GOT3 (cell line): ENCODE measurements at places on chromosomes 2 and 18.

- no peak for DNase-seq
These were observed 82.1 kb downstream of the RNF144A start for GRCh38 chr2:6999211-6999877.

- DNase-seq, result no peak
These were observed 120.5 kb downstream of the TANC1 start for GRCh38 chr2:159088906-159089305.

- no peak for DNase-seq
These were observed 18.3 kb upstream of the ARHGAP15 start for GRCh38 chr2:143110758-143111428.

- DNase-seq, result no peak
These were observed 199.3 kb downstream of the MTX2 start for GRCh38 chr2:176468457-176469113.

DNA sequence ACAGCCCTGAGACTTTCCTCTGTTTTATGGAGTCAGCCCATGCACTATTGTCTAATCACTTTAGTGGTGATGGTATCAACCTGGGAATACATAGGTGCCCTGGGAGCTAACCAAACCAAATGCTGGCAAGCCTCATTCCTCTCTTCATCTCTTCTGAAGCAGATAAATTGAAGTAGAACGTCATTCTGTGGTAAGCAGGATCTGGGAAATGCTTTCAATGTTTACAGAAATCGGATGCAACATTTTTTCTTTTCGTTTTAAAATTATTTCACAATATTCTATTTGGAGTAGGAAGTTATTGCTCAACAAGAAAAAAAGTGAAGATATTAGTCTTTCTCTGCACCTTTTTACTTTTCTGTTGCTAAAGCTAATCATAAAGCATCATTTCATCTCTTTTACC, 114.2 kb downstream of the RBMS1 start:
- DNase-seq, result no peak

- DNase-seq, result no peak
These were observed 24.6 kb downstream of the DNAJC10 start for GRCh38 chr2:182740701-182741100.

GRCh38 chr2:61241266-61241665, 79.3 kb downstream of the C2orf74 start:
- no peak for DNase-seq

- DNase-seq, result no peak
These were observed 115.2 kb upstream of the EML6 start for GRCh38 chr2:54608224-54608623.

GRCh38 chr18:68417166-68417799, 297.6 kb downstream of the TMX3 start:
- no peak for DNase-seq

GRCh38 chr18:72672364-72673184, 128.4 kb upstream of the CBLN2 start:
- DNase-seq, result no peak

DNA sequence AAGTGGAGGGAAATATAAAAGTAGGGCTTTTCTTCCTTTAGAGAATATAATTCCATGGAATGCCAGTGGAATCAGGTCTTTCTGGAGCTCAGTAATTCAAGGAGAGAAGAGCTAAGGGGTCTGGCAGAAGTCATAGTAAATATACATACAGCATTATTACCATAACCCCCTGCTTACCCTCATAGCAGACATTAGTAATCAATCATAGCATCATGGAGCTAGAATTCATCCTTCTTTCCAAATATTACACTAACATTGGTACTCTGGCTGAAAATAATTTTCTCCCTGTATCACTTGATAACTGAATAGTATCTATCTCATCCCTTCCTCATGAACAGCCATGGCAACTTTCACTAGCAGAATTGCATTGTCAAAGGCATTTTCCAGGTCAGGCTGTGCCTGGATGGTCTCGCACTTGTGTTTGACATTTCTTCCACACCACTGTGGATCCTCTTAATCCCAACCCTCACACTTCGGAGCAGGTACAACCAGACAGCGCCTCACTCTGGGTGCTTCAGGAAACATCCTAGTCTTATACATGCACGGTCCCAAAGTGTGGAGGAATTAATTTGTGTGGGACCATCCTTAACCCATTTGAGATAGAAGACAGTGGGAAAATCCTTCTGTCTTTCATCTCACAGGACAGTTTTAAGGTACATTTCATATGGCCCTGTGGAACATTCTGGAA, 84.2 kb upstream of the SEC11C start:
- no peak for DNase-seq

DNA sequence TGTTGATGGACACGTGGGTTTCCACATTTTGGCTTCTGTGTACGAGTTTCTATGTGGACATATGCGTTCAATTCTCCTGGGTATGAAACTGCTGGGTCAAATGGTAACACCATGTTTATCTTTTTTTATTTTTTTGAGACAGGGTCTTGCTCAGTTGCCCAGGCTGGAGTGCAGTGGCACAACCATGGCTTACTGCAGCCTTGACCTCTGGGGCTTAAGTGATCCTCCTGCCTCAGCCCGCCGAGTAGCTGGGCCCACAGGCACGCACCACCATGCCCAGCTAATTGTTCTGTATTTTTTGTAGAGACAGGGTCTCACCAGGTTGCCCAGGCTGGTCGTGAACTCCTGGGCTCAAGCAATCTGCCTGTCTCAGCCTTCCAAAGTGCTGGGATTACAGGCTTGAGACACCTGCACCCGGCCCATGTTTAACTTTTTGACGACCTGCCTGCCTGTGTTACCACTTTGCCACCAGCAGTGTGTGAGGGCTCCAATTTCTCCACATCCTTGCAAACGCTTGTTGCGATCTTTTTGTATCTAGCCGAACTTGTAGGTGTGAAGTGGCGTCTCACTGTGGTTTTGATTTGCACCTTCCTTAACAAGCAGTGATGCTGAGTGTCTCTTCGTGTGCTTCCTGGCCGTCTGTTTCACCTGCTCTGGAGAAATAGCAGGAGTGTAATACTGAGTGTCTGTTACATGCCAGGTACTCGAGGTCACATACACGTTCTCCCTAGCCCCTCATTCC, 6.9 kb downstream of the HSBP1L1 start:
- DNase-seq, result no peak

DNA sequence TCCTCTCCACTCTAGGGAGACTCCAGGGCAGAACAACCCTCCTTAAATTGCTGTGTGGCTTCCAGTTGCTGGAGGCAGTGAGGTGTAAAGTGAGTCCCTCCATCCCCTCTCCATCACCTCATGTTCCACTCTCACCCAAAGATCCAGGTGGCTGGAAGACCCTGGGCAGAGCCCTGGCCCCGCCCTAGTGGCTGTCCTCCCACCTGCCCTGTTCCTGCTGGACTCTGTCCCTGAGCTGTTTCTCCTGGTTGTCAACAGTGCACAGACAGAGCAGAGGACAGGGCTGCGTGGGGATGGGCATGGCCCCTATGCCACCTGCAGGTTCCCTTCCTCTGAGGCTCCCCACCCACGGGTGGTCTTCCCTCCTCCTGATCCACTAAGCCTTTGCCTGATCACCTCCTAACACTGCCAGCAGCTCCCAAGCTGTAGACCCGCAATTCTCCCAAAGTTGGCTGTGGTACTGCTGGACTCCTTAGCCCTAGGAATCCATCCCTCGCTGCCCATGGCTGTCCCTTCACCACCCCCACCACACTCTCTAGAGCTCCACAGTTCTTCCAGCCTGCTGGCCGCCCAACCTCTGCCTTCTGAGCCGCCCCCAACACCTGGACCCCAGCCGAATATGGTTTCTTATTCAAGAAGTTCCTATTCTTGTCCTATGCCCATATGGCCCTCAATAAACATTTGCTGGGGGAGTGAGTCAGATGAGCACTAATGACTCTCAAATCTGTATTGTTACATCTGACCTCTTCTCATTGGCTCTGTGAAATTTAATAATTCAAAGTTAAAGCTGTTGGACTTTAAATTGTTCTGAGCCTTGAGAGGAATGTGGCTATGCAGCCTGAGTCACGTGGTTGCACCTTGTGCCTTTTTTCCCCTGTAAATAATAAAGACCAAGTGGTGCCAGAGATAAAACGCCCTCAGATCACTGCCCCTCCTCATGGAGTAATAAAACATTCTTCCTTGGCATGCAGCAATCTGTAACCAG, 260.0 kb upstream of the HS6ST1 start:
- no peak for DNase-seq

GRCh38 chr2:36355151-36355889, at the start of gene CRIM1:
Gene CRIM1, plus strand, starts transcription at chr2:36355778. Its CDS starts 515 bp downstream, at chr2:36356293.
- DNase-seq, result peak; percentile 57

GRCh38 chr18:52222211-52222610, 117.8 kb upstream of the DCC start:
- DNase-seq, result no peak

- no peak for DNase-seq
These were observed 38.2 kb downstream of the CELF4 start for GRCh38 chr18:37527395-37527794.

DNA sequence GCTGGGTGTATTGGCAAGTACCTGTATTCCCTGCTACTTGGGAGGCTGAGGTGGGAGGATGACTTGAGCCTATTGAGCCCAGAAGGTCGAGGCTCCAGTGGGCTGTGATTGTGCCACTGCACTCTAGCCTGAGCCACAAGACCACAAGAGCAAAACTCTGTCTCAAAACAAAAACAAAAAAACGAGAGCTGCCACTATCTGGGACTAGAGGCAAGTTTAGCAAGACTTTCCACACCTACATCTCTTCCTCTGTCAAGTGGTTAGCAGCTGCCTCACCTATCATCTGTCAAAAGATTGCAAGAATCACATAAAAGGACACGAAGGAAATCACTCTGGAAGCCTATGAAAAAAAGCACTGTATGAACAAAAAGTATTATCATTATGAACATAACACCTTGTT, 55.2 kb upstream of the RIOK3 start:
- DNase-seq, result no peak

DNA sequence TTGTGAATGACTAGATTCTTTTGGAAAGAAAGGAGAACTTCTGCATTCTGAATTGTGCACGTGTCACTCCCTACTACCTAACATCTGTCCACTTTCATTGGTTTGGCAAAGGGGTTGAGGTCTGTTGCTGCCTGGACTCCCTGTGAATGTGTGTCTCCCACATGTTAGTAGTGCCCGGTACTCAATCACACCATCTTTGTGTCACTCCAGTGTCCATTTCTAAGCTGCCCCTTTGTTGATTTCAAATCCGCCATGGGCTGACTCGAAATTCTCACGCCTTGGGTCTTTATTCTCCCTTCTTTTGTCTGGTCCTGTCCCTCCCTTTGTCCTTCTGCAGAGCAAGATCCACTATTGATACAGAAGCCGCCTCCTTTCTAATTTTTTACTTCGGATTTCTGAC, 7.5 kb downstream of the DPYSL5 start:
- no peak for DNase-seq

GRCh38 chr2:221715523-221716247, 143.6 kb upstream of the EPHA4 start:
- no peak for DNase-seq

DNA sequence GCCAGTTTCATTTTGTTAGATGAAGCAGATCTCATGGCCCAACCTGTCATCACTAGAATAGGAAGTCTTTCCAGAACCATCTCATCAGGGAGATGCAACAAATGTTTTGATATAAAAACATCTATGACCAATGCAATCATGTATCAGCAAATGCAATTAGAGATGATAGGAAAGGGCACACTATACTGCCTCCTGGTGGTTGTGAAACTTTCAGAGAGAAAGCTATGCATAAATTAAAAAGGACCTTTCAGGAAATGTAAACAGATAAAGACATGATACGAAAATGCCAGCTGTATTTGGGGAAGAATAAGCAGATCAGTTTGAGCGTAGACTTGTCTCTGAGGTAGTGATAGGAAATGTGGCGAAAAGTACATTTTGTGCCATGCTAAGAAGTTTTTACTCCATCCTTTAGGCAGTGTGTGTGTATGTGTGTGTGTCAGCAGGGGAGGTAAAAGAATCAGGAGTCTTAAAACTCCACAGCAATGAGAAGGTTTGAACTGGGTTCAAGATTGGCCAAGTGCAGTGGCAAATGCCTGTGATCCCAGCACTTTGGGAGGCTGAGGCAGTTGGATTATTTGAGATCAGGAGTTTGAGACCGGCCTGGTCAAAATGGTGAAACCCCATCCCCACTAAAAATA, 479.3 kb downstream of the CPS1 start:
- DNase-seq, result no peak

DNA sequence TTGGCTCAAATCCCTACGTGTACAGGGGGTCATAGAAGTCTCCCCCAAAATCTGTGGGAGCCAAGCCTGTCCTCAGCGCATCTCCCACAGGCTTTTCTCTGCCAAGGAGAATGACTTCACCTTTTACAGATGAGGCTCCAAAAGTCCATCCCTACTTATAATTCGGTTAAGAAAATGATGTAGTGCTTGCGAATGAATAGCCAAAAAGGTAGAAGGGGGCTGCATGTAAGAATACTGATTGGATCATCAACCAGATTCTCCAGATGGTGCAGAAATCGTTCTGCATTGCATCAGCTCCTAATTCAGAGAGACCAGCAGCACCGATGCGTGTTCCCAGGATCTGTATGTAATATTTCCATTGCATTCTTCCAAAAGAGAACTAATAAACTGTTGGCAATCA, 91.9 kb downstream of the EPHA4 start:
- no peak for DNase-seq

DNA sequence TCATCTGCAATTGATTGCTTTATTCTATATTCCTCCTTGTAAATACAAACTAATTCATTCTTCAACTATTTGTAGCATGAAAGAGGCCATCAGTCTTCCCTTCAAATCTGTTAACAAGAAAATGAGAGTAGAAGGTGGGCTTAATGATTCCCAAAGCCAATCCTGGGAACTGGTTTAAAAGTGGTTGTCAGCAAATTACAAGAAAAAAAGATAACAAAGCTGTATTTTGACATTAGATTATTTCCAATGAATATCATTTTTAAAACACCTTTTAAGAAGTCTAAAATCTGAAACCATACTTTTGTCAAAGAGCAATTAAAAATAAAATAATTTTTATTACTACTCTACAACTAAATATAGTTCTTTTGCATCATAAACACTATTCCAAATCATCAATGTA, 139.2 kb downstream of the DYM start:
- DNase-seq, result no peak

- no peak for DNase-seq
These were observed 20.9 kb downstream of the ITGAV start for GRCh38 chr2:186610785-186611184.

DNA sequence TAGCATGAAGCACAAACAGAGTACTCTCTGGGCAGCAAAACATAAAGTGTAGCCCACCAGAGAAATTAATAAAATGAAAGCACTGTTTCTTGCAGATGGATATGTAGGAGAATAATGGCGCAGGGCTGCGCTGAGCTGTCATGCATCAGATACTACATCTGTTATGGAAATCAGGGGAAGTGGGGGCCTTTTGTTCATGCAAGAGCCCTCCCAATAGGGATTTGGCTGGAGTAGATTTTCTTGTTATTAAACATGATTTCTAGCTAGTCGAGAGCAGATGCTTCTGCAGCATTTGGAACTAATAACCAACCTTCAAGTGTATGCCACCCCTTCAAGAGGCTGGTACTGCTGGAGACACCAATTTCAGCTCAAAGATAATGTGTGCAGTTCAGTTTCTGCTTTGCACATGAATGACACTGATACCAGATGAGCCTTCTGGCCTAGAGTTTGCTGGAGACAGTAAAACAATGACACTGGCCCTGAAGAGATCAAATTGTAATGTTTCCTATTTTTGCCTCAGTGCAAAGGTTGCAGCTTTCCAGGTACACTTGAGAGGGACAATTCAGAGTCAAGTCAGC, 58.0 kb downstream of the RND3 start:
- DNase-seq, result no peak
